Right renal cortex interstitium (tissue), 3 donors: ENCODE measurements at places on chromosomes 12 and 14. TPM values are rescaled to one million over a fixed set of nuclear protein-coding genes. Genes with fewer than 3 reads are reported as not detected.

DNA sequence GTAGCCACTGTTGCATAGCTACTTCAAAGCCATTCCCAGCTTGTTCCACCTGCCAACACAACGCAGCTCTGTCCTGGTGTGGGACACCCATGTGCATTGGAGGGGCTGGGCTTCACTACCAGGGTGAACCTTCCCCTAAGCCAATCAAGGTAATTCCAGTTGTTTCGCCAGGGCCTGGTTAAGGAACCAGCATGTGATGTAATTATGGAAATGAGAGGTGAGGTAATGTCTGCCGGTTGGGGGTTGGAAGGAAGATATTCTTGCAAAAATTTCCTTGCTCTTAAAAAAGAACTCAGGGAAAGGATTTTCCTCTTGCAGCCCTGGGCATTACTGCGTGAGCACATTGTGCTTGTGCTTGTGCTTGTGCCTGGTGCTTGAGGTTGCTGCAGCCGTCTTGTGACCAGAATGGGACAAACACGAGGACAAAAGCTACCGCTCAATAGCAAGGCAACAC, 14.9 kb downstream of the TUBA1C start:
- DNase-seq: no peak

CTDSP2 gene
- 262 TPM for polyA plus RNA-seq

DNA sequence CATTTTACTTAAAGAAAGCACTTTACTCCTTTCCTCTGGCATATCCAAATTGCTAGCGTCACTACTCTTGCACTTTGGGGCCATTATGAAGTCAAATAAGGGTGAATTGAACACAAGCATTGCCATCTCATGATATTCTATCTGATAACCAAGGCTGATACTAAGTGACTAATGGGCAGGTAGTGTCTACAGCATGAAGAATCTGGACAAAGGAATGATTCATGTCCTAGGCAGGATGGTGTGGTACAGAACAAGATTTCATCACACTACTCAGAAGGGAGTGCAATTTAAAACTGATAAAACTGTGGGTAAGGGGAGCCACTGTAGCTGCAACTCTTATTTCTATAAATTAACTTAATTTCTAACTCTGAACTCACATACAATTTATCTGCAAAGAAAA, 7.7 kb upstream of the SLC6A15 start:
- no peak for DNase-seq

- DNase-seq: no peak
Observed at GRCh38 chr14:31346097-31346496, 74.3 kb downstream of the HEATR5A start.

DNA sequence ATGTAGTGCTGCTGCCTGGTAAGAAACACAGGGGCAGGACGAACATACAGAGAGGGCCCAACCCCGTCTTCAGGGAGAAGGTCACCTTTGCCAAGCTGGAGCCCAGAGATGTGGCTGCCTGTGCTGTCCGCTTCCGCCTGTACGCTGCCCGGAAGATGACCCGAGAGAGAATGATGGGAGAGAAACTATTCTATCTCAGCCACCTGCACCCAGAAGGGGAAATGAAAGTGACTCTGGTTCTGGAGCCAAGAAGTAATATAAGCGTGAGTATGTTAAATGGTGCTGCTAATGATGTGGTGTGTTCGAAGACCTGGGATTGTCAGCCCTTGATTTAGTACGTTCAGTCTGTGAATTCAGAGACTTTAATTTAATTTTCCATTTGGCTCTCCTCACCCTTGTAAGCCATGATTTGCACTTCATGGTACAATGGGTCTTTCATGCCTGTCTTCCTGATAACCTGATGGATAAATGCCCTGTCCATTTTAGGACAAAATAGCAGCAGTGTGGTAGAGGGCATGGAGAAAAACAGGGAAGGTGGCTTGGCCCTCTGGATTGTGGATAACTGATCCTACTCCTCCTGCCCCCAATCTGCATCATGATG, 318.9 kb downstream of the SNAPC1 start:
- DNase-seq: no peak

DNA sequence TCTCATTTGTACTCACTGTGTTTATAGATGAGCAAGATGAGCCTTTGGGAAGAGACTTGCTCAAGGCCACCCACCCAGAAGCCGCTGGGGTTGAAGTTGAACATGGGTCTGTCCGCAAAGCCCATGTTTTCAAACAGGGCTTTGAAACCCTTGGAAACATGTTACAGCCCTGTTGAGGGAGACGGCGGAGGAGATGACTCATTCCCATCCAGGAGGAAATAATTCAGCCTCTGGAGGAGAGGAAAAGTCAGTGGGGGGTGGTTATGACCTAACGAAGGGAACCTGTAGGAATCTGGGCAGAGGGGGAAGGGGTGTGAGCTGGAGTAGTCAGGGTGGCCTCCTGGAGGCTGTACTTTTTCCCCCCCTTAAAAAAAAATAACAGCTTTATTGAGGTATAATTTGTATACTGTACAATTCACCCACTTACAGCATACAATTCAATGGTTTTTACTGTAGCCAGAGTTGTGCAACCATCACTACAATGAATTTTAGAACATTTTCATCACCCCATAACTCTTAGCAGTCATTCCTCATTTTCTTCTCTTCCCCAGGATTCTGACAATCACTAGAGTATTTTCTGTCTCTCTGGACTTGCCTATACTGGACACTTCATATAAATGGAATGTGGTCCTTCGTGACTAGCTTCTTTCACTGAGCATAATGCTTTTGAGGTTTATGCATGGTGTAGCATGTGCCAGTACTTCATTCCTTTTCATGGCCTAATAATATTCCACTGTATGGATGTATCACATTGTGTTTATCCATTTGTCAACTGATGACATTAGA, 1.9 kb upstream of the RIN3 start:
- no peak for DNase-seq

- no peak for DNase-seq
Observed at GRCh38 chr12:33041562-33041961, 145.0 kb upstream of the PKP2 start.
